NCI-H226 (cell line): ENCODE measurements at places on chromosomes 11 and 22.

DNA sequence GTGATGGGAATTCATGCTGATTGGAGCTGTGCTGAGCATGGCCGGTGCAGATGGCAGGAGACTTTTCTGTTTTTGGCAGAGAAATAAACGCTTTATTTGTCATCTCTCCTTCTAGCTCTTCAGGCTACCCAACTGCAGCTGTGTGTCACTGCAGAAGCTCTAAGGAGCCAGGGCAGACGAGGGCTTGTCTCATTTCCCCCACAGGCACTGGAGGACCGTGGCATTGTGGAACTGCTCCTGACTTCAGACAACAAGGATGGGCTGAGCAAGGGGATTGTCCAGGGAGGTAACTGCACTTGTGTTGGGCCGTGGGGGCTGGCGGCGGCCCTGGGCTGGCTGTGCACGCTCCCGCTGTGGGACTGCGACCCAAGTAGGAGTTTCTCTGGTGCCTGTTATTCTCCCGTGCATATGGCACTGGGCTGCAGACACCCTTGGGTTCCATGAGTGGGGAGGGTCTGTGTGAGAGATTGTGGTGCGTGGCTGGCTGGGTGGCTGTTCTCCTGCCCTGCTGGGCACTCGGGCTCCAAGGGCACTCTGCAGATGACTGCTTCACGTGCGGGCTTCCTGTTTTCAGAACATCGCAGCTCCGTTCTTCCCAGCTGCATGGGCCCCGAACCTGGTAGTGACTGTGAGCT is 27.2 kb downstream of the GLB1L2 start:
- DNase-seq, result no peak

GRCh38 chr11:94948070-94948617 is 25.2 kb downstream of the CWC15 start:
- peak; percentile 59 for DNase-seq

- DNase-seq, result no peak
Measured at GRCh38 chr11:128240546-128240945, 346.8 kb downstream of the ETS1 start.

- DNase-seq, result no peak
Measured at GRCh38 chr11:1162138-1162475, 4.4 kb downstream of the MUC5AC start.

- DNase-seq, result peak; percentile 36
Measured at GRCh38 chr22:25762147-25762546, 20.2 kb downstream of the MYO18B start.

GRCh38 chr11:116263770-116264169 is 509.0 kb downstream of the BUD13 start:
- DNase-seq, result no peak

DNA sequence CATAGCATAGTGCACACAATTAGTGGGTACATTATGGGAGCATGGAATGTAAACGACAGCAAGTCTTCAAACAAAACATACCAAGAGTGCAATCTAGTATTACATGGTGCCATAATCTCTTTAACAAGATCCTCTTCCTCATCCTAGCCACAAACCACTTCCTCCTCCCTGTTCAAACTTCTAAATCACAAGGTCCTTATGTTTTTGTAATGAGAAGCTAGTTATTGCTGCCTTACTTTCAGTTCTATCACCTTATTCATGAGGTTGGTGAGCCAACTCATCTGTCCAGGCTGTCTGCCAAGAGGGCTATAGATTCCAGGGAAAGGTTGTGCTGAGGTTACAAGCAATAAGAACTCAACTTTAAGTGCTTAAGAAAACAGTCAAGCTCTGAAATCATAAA is 195.4 kb upstream of the ARHGAP20 start:
- DNase-seq, result peak; percentile 96

DNA sequence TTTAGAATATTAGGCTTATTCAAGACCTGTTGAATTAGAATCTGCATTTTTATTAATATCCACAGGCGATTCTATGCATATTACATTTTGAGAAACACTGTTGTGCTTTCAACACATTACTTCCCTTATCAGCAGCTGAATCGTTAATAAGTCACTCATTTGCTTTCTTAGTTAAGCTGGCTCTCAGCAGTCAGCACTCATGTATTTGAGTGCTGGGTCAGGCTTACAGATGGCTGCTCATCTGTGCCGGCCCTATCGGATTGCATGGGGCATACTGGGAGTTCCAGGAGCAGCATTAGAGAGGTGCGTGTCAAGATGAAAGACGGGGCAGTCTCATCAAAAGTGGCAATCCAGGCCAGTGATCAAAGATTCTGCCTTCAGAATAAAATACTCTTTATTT is 10.8 kb upstream of the OR51L1 start:
- no peak for DNase-seq

DNA sequence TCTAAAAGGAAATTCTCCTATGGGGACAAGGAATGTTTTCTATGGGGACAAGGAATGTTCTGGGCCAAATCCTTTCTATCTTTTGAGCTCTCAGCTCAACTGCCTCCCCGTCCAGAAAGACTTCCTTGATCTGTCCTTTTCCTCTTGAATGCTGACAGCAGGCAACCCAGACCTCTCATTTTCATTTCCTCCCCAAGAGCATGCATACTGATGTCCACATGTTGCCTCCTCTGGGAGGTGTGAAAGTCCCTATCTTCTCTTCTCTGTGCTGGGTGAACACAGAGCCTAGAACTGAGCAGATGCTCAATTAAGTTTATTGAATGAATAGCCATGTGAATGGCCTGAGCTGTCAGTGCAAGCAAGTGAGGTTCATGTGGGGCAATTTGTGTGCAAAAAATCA is 331.9 kb upstream of the NARS2 start:
- DNase-seq, result no peak

DNA sequence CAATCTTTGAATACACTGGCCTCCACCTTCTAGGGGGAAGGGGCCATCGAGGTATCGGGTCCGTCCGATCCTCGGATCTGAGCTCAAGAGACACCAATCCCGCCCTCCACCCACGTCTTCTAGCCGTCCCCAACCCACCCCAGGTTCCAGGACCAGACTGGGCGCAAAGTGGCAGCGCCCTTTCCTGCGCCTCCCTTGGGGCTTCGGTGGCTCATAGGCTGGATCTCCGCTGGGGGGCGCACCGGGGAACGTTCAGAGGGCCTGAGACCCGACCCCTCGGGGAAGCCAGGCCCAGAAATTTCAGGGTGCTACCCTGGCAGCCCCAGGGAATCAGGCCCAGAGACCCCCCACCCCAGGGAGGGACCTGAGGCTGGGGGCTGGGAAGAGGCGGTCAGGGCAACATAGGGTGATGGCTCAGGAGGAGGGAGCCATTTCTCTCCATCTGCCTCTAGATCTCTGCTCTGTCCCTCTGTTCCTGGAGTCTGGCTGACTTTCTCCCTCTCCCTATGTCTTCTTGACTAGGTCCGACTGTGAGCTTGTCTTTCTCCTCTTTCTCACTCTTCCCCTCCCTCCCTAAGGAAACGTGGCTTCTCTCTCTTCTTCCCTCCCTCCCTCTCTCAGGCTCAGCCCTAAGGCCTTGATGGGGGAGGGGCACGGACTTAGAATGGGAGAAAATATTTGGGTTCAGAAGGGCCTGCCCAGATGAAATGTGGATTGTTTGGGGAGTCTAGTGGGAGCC is 1.1 kb downstream of the CREB3L1 start:
- DNase-seq, result no peak

DNA sequence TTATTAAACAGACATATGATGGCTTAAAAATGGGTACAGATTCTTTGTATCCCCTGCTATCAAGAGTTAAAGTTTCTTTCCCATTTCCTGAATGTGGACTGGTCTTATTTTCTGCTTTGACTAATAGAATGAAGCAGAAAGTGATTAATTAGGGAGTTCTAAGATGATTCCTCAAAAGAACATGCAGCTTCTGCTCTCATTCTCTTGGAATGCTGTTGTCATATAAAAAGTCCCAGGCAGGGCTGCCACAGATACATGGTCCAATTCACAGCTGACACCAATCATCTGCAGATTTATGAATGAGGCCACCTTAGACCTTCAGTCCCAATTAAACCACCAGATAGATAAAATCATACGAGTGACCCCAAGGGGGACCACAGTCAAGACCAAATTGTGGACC is 844.5 kb upstream of the RAG2 start:
- no peak for DNase-seq

DNA sequence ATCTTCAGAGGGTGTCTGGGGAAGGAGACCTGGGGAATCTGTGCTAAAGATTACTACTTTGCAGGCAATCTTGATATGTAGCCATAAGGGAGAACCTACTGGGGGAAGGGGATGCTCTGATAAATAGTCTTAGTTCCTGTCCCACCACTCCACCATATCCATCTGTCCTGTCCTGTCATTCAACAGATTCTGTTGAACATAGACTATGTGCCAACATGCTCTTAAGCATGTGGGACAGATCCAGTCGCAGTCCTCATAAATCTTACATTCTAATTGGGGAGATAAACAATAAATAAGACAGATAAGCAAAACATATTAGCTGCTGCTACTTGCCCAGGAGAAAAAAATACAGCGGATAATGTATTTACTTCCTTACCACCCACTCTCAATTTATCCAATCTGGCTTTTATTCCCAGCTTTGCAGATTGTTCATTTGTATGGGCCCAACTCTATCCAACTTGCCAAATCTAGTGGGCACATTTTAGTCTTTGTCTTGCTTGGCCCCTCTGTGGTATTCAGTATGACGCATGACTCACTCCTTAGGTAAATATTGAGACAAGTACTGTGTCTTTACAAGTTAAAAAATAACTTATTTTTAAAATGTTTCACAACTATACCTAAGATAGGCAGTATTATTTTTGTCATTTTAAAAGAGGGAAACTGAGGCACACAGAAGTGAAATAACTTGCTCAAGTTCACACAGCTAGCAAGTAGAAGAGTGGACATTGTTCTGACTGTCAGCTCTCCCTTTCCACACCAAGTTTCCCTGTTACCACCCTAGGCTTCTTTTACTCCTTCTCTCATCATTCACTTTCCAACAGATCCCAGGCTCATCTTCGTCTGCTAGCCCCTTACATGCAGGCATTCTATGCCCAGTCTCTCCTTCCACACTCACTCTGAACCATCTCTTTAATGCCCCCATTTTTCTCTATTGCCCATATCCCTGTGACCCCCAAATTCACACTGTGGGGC is 133.6 kb upstream of the SESN3 start:
- DNase-seq, result peak; percentile 29

DNA sequence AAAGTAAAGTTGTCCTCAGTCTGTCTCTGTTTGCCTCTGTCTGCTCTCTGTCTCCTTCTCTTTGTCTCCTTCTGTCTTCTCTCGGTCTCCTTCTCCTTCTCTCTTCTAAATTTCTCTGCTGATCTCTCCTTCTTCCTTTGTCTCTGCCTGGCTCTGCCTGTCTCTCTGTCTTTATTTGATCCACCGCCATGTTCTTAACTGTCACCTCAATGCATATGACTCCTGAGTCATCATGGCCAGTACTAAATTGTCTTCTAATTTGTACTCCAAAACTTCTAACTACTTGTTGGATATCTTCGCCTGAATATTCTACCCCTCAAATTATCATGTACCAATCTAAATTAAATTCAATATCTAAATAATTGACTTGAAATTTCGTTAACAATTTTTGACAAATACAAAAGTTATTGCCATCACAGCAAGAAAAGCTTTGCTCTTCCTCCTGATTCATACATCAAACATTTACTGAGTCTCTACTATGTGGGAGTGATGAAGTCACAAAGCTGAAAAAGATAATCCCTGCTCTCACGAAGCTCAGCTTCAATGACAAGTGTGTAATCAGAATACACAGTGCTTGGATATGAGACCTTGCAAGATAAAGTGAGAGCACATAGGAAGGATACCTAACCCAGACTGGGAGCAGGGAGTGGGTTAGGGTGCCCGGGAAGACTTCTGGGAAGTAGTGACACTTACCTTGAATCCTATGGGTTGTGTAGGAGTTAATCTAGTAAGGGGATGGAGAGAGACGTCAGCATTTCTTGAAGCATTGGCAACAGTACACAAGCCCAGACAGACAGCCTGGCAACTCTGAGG is 193.0 kb downstream of the MAML2 start:
- DNase-seq, result peak; percentile 70

GRCh38 chr11:44596525-44597276 is 31.2 kb downstream of the CD82 start:
- no peak for DNase-seq

DNA sequence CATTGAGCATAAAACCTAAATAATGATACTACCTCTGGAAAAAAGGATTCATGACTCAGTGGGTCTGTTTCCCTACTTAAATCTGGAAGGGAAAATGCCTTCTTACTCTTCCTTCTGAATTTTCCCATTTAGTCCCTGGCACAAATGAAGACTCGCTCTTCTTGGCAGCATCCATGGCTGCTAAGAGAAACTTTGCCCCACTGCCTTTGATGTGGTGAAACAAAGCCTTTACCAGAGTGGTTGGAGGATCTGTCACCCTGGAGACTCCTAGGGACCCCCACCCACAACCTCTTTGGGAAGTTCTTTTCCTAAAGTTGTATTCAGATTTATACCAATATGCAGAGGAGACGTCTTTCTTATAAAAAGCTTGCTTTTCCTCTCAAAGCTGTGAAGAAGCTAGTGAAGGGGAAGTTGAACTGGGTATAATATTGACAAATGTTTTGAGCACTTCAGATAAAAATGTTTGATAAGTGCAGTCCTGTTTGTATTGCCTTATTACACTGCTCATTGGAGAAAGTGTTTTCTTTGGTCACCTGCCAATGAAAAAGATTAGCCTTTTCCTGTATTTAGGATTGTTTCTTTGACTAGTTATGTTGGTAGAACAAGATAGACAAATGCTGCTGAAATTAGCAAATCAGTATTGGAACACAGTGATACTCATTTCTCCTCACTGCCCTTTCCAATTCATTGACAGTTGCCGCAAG is 77.3 kb downstream of the ARFGAP2 start:
- DNase-seq, result peak; percentile 2

DNA sequence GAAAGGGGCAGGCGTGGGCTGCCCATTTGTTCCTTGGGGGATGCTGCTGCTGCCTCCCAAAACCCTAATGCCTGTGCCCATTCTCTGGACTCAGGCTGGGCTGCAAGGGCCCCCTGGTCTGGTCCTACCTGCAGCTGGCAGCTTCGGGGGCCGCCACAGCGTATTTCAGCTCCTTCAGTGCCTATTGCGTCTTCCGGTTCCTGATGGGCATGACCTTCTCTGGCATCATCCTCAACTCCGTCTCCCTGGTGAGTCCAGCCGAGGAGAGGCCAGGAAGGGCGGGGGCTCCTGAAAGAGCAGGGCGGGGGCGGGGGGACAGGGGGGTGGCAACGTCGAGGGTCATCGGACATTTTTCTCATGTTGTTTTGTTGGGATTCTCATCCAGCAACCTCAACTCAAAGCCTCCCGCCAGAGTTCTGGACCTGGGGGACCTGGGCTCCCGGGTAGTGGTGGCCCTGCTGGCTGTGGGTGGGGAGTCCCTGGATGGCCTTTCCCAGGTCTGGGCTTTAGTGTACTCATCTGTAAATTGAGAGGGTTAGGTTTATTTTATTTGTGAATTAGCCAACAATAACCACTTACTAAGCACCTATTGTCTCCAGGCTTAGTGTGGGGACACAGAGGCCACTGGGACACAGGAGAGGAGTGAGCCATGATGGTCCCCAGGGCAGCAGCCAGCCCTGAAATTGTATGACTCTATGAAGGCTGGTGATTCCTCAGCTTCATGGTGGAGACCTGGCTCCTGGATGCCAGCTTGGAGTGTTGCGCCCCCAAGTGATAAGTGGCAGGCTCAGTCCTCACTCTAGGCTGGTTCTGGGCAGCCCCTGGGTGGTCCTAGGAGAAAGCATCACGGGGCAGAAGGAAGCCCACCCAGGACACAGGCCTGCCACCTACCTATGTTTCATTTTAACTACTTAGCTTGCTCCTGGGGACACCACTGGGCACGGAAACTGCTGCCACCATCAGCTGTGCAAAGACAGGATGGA is 36.0 kb downstream of the CAPN1 start:
- no peak for DNase-seq

- no peak for DNase-seq
Measured at GRCh38 chr11:69666261-69666660, 8.9 kb downstream of the LTO1 start.
